Mammary epithelial cell (primary cell): ENCODE measurements at places on chromosomes 2 and 18. TPM values are rescaled to one million over a fixed set of nuclear protein-coding genes. Genes with fewer than 3 reads are reported as not detected.

Gene CLEC4F
- total RNA-seq: not detected

Gene LHCGR
- not detected in 2 replicates for total RNA-seq

Gene OTX1
- total RNA-seq: 1.0 TPM

Gene MFSD2B
- 0.69 TPM in 1 of 2 replicates, not detected in the other for total RNA-seq

Gene DUSP28
- total RNA-seq: 2.8 TPM

Gene TMEM169
- 0.24 and 0.27 TPM in 2 replicates for total RNA-seq

GRCh38 chr18:61394983-61395382 is 61.8 kb downstream of the CDH20 start:
- no peak for DNase-seq

- DNase-seq: no peak
Measured at GRCh38 chr2:98482362-98482761, 37.7 kb downstream of the INPP4A start.

DNA sequence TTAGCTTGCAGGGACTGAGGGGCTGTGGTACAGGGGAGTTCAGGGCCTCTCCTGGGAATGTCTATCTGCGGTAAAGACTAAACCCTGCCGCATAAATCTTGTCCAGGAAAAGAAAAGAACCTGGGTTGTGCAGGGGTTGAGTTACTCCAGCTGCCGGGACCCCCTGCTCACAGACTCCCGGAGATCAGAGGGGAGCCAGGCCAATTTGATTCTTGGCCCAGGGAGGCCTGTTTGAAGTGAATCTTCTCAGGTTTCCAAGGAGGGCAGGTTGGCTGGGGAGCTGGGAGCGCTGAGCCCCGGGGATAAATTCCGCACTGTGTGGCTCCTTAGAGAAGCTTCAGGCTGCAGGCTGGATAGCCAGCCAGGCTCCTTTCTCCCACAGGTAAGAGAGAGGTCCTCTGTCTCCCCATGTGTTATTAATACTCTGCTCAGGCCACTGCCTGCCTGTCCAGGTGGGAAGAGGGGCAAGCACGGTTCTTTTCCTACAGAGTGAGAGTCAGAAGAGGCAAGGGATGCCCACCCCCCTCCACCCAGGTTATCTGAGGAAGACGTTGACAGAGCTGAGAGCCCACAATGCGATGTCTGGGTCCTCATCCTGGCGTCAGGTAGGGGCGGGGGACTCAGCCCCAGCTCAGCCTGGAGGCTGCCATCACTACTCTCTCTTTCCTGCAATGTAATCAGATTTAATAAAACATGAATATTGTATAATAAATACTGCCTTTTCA is 82.7 kb downstream of the LONRF2 start:
- no peak for DNase-seq

- no peak for DNase-seq
Measured at GRCh38 chr18:56327191-56327885, 311.1 kb downstream of the TXNL1 start.

DNA sequence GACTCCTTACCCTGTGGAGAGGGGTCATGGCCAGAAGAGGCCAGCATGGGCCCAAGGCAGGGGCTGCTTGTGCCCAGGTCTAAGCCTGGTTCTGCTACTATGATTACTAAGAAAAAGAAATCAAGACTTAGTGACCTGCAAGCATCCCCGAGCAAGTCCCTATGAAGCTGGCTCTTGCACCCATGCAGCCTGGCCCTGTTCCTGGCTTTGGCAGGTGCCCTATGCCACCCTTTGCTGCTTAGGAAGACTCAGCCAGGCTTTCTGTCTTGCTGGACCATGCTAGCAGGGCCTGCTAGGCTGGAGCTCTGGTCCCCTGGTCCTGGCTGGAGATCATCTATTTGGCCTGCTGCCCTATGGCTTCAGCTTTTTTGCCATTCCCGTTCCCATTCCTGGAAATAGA is 309.4 kb upstream of the EPAS1 start:
- no peak for DNase-seq

DNA sequence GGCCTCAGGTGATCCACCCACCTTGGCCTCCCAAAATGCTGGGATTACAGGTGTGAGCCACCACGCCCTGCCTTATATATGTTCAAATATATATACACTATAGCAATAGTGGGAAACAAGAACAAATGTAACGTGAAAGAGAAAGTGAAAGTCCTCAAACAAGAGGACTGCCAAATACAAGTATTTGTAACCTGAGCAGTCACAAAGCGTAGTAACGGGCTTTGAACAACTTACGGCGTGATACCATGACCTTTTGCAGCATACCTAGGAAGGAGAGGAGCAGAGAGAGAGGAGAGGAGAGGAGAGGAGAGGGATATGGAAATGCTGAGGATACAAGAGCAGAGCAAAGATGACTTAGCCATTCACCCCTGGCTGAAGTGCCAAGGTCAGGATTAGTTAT is 113.8 kb upstream of the RGPD4 start:
- no peak for DNase-seq

- DNase-seq: no peak
Measured at GRCh38 chr2:75751360-75751759, 40.6 kb upstream of the GCFC2 start.

DNA sequence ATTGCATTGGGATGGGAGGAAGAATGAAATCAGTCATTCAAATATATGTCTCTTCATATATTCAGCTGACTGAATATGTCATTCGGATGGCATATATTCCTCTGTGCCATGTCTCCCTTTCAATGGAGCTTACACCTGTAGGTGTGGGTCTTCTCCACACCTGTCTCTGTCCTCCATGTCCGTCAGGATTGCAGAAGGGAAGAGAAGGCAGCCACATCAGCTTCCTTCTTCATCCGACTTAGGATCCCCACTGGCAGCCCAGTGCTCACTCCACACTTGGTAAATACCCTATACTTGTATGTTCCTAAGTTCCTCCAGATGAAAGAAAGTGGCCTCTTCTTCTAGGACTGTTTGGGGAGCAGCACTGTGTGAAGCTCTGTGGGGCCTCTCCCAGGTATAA is 250.1 kb downstream of the BCL2 start:
- no peak for DNase-seq

GRCh38 chr2:174629506-174629905 is 31.9 kb upstream of the WIPF1 start:
- no peak for DNase-seq

DNA sequence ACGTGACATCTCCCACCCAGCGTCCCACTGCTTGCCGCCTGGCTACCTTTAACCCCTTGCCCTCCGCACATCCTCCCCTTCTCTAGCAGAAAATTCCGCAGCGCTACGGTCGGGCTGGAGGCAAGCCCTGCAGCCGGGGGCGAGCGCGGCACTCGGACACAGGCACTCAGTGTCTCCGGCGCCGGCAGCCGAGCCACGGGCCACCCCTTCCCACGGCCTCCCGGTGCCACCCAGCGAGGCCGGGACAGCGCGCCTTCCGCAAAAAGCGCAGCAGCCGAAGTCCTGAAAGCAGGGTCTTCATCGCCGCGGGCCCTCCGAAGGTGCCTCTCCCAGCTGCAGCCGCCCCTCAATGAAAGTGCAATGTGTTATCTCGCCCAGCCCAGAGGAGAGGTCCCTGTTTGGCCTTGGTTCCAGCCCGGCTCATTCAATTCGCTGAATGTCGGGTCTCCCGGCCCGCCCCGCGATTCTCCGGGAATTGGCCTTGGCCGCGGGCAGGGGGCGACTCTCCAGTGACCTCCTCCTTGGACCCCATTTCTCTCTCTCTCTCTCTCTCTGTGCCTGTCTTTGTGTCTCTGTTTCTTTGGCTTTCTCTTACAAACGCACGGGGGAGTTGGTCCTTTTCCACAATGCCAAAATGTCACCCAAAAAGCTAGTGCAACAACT is 1.1 kb downstream of the DLGAP1 start:
- DNase-seq: no peak

GRCh38 chr2:204869132-204869823 is 324.0 kb downstream of the PARD3B start:
- DNase-seq: no peak

DNA sequence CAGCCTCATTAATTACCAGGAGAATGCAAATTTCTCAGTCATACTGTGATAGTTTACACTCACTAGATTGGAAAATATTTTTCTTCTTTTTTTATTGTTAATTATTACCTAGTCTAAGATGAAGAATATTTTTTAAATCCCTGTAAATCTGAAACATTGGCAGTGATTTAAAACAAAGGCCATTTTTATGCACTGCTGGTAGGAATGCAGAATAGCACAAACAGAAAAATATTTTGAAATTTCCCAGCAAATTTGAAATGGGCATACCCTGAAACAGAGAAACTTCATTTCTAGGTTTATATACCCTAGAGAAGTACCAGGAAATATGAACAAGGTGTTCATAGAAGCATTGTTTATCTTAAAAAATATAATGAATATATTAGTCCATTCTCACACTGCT is 31.0 kb downstream of the DYNAP start:
- DNase-seq: no peak

GRCh38 chr2:220930271-220931076 is 641.6 kb downstream of the EPHA4 start:
- DNase-seq: no peak

DNA sequence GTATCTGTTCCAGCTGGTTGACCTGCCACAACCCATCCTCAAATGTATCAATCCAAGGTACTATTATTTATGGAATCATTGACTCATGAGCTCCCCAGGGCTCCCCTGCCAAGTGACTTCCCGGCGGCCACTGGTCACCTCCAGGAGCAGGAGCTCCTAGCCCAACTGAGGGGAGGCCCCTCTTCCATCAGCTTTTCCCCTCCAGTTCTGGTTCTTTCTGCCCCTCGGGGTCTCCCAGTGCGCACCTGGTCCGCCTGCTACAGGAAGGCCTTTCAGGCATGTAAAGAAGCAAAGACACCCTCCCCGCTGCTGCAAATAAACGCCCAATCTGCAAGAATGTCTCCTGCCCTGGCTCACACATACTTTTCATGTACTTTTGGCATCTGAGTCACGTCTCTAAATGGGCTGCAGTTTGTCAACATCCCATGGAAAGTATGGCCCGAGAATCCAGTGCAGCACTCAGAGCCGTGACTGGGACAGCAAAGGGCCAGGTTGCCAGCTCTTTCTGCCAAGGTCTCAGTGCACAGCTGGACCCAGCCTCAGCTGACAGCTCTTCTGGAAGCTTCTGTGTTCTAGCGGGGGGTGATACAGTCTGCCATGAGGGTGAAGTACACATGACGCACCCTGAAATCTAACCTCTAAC is 41.4 kb downstream of the KLHL29 start:
- no peak for DNase-seq

GRCh38 chr2:75698918-75699317 is 11.8 kb downstream of the GCFC2 start:
- DNase-seq: no peak

- peak; percentile 63 for DNase-seq
Measured at GRCh38 chr2:237171396-237171795, 85.7 kb downstream of the COPS8 start.

- DNase-seq: peak; percentile 49
Measured at GRCh38 chr2:64479259-64480117, 25.5 kb downstream of the LGALSL start.

- DNase-seq: no peak
Measured at GRCh38 chr2:241951316-241951700, 81.8 kb downstream of the RTP5 start.

DNA sequence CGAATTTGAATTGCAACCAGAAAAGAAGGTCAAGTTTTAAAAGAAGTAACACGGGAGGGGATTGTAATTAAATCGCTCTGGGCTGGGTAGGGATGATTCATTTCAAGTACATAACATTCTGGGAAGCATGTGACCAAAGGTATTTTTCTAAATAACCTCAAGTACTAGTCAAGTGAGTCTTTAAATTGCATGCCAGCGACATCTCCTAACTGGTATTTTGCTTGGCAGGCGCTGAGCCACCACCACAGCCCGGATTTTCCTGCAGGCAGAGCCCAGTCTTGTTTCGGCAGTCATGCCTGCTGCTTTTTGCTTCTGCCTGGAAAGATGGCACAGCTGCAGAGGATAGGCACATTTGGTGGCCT is 33.7 kb upstream of the NPAS2 start:
- DNase-seq: peak; percentile 95

DNA sequence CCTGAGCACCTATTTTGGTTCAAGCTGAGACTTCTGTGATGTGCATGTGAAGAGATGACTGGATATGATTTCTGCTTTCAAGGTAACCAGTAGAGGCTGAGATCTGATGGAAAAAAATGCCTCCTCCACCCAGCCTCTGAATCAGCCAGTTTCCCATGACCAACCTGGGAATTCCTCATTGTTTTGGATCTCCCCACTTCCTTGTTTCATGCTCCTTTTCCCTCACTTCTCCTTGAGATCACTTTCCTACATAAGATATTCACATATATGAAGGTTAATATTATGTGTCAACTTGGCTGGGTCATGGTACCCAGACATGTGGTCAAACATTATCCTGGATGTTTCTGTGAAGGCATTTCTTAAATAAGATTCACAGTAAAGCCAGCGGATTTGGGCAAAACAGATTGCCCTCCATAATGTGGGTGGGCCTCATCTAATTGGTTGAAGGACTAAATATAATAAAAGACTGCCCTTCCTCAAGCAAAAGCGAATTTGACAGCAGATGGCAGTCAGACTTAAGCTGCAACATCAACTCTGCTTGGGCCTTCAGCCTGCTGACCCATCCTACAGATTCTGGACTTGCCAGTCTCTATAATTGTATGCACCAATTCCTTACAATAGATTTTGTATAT is 379.4 kb downstream of the TNS1 start:
- DNase-seq: peak; percentile 2

GRCh38 chr18:54736981-54737380 is 91.3 kb upstream of the RAB27B start:
- DNase-seq: peak; percentile 39

- DNase-seq: peak; percentile 97
Measured at GRCh38 chr2:172783165-172783898, 47.7 kb downstream of the RAPGEF4 start.

DNA sequence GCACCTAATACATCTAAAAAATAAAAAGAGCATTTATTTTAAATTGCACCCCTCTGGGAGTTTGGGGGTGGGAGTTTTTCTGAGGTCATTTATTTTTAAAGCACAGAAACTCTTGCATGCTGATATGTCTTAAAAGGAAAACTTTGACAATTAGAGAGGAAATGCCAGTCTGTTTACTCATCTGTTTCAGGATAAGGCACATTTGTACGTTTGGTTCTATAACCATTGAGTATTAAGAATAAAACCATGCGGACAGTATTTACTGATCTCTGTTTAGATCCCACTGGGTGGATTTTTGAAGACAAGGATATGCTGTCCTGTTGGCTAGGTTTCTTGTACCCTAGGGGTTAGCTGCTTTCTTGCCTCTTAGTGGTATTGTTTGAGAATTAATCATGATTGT is 122.9 kb downstream of the TANC1 start:
- DNase-seq: peak; percentile 47

DNA sequence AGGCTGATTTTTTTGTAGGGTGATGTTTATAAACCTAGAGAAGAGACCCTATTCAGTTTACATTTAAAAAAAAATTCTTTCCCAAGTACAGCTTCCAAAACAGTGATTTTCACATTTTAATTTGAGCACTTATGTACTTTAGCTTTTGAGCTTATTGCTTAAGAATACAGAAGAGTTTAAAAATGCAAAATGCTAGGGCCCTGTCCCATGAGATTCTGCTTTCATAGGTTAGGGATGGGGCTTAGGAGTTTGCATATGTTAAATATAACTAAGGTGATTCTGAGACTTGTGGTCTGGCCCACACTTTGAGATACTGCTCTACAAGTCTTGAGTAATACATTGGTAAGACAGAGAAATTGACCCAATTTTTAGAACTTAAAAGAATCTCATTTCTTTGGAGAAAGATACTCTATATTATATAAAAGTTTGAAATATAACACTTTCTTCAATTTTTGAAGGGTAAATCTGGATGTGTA is 137.3 kb upstream of the CWC22 start:
- no peak for DNase-seq

- peak; percentile 53 for DNase-seq
Measured at GRCh38 chr2:187552828-187553681, 1.2 kb downstream of the TFPI start.
